ENCODE measurements at places on chromosomes 7 and 10. TPM values are rescaled to one million over a fixed set of nuclear protein-coding genes. Genes with fewer than 3 reads are reported as not detected.

- peak overlapping the region; percentile 21 for H3K27ac ChIP-seq
- H3K36me3 ChIP-seq: peaks cover 41% of the 10 kb centered on the region
- H3K4me3 ChIP-seq: no peak overlapping the region
- peak; percentile 30 for DNase-seq
- peaks cover 12% of the 10 kb centered on the region for H3K4me1 ChIP-seq
- no peaks in the 10 kb centered on the region for H3K27me3 ChIP-seq
Measured at GRCh38 chr7:66779669-66780409, 39.3 kb downstream of the RABGEF1 start.

GRCh38 chr10:58150290-58150689 lies 117.4 kb downstream of the IPMK start:
- H3K36me3 ChIP-seq: no peaks in the 10 kb centered on the region
- H3K4me1 ChIP-seq: no peaks in the 10 kb centered on the region
- no peak overlapping the region for H3K27ac ChIP-seq

DNA sequence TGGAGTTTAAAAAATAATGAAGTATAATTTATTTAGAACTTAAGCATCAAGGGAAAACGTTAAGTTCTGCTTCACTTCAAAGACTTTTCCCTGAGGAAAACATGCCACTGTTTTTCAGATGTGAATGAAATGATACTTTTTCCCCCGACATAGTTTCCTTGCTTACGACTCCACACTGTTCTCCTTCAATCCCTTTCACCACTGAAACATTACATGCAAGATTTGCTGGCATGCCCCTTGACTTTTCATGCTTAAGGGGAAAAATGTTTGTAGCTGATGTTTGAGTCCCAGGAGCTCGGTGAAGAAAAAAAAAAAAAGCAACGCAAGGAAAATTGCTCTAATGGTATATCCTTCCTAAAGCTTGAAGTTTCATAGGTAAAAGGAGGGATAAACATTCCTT lies 10.0 kb downstream of the GLI3 start:
- H3K4me1 ChIP-seq: peaks cover 14% of the 10 kb centered on the region
- no peak overlapping the region for H3K4me3 ChIP-seq
- no peak overlapping the region for H3K27ac ChIP-seq
- no peaks in the 10 kb centered on the region for H3K27me3 ChIP-seq
- no peak for DNase-seq
- no peaks in the 10 kb centered on the region for H3K36me3 ChIP-seq

DNA sequence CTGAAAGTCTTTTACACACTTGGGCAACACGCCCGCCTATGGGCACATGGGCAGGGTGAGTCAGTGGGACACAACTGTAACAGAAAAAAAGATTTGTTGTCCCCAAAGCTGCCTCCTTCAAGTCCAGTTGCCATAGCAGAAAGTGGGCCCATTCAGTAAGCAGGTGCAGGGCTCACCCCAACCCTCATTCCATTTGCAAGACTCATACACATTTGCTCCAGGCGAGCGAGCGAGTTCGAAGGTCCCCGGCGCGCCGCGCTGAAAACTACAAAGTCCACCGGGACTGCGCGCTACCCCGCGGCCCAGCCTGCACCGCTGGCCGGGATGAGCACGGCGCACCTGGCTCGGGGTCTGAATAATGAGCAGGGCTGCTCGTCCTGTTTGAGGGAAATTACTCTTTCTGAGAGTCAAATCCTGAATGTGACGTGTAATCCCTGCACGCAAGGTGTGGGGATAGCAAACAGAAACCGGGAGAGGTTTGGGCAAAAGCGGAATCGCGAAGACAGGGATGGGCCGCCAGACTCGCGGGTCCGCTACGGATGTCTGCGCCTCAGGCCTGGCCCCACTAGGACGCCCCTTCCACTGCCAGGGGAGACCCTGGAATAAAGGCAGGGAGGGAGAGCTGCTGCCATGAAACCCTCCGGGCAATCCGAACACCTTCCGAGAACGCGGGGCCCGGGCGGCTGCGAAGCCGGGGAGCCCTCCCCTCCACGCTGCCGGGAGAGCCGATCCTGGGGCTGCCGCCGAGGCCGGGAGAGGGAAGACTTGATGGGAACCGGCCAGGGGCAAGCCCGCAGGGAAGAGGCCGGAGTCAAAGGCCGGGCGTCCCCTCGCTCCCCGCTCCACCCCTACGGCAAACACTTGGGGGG lies 982 bp downstream of the COBL start:
- H3K36me3 ChIP-seq: no peaks in the 10 kb centered on the region
- H3K27ac ChIP-seq: no peak overlapping the region
- peak overlapping the region; percentile 52 for H3K4me3 ChIP-seq
- H3K4me1 ChIP-seq: peaks cover 8% of the 10 kb centered on the region
- peaks cover 42% of the 10 kb centered on the region for H3K27me3 ChIP-seq
- peak; percentile 23 for DNase-seq

GRCh38 chr7:125966278-125967048 lies 1036.8 kb upstream of the POT1 start:
- H3K4me1 ChIP-seq: no peaks in the 10 kb centered on the region
- no peaks in the 10 kb centered on the region for H3K36me3 ChIP-seq
- H3K27ac ChIP-seq: no peak overlapping the region
- no peak for DNase-seq

DNA sequence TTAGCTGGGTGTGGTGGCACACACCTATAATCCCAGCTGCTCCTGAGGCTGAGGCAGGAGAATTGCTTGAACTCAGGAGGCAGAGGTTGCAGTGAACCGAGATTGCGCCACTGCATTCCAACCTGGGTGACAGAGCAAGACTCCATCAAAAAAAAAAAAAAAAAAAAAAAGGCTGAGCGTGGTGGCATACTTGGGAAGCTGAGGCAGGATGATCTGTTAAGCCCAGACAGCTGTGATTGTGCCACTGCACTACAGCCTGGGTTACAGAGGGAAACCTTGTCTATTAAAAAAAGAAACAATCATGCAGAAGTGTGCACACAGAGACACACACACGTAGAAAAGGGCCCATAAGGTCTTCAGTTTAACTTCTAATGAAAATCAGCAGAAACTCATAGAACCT lies 150.6 kb downstream of the TPST1 start:
- peaks cover 26% of the 10 kb centered on the region for H3K4me1 ChIP-seq
- H3K36me3 ChIP-seq: no peaks in the 10 kb centered on the region
- no peaks in the 10 kb centered on the region for H3K27me3 ChIP-seq
- peak overlapping the region; percentile 82 for H3K27ac ChIP-seq

- no peaks in the 10 kb centered on the region for H3K4me1 ChIP-seq
- H3K4me3 ChIP-seq: no peak overlapping the region
- peaks cover 7% of the 10 kb centered on the region for H3K27me3 ChIP-seq
- DNase-seq: no peak
- H3K36me3 ChIP-seq: no peaks in the 10 kb centered on the region
Measured at GRCh38 chr7:388023-388960, 98.3 kb downstream of the FOXL3 start.

Gene PON1
- total RNA-seq: 1.00 TPM

DNA sequence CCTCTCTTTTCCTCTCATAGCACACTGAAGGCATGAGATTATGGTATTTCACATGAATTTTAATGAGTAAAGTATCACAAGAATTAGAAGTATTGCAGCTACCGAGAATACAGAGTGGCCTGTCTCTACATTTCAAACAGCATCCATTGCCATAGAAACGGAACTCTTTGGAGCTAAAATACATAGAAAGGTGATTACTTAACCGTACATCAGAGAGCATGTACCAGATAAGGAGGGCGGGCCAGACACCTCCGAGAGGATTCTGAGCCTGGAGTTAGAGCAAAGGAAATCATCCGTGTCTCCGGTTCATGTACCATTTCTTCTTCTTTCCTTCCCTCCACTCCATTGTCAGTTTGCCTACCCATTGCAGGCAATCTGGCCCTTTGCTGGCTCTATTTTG lies 196.7 kb downstream of the KLF6 start:
- H3K27me3 ChIP-seq: no peaks in the 10 kb centered on the region
- DNase-seq: no peak
- H3K27ac ChIP-seq: no peak overlapping the region

- peaks cover 27% of the 10 kb centered on the region for H3K4me1 ChIP-seq
- DNase-seq: peak; percentile 2
- H3K27ac ChIP-seq: peak overlapping the region; percentile 98
Measured at GRCh38 chr10:82980321-82980720, 1105.3 kb downstream of the NRG3 start.

DNA sequence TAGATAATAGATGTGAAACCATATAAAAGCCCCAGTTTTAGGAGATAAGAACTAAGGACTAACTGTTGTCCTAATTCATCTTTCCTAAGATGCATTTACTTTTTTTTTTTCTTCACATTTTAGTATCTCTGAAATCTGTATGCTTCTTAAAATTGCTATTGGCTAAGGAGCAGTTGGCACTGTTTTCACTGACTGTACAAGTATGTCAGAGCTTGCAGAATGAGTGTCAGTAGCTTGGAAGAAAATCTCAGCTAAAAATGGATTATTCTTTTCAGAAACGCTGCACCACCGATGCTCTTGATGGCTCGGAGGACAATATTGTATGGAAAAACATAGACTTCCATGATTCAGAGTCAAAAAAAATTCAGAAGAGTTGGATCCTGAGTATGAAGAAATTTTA lies 91.1 kb upstream of the DNAJB12 start:
- H3K27me3 ChIP-seq: no peaks in the 10 kb centered on the region
- H3K27ac ChIP-seq: no peak overlapping the region
